Muscle of arm (tissue), 14 donors: ENCODE measurements at places on chromosomes 1 and 21. TPM values are rescaled to one million over a fixed set of nuclear protein-coding genes. Genes with fewer than 3 reads are reported as not detected.

DNA sequence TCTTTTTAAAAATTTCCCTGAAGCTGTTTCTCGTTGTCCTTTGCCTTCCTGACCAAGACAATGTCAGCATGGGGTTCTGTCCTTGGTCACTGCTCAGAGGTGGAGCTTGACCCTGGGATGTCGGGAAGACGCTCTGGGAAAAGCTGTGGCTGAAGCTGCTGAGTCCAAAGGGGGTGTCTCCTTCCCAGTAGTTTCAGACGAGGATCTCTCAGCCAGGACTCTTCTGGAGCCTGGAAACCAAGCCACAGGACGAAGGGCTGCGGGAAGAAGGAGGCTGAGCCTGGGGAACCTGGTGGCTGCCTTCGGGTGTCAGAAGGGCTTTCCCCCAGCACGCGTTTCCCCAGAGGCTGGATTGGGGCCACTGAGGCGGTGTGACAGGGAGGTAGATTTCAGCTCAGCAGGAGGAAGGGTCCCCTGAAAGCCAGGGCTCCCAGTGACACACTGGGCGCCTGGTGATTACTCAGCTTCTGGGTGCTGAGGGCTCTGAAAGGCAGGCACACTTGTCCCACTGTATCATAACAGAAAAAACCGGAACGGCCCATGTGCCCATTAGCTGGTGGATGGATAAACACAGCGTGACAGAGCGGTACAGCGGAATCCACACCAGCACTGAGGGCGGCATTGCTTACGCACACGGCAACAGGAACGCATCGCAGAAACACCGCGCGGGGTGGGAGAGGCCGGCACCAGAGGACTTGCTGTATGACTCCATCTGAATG, 5.0 kb upstream of the KRTAP12-1 start:
- no peak for DNase-seq

DNA sequence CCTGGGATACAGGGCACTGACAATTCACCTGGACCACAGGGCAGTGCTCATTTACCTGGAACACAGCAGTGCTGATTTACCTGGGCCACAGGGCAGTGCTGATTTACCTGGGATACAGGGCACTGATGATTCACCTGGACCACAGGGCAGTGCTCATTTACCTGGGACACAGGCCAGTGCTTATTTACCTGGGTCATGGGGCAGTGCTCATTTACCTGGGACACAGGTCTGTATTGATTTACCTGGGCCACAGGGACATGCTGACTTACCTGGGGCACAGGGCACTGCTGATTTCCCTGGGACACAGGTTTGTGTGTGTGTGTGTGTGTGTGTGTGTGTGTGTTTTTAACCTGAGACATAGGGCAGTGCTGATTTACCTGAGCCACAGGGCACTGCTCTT, 261.7 kb downstream of the MATN1 start:
- no peak for DNase-seq

- DNase-seq, result no peak
Measured at GRCh38 chr1:61047061-61047460, 35.3 kb upstream of the NFIA start.

TACSTD2 gene
- 51.6 TPM for polyA plus RNA-seq
